Epithelial cell of prostate (primary cell): ENCODE measurements at places on chromosomes 4 and X.

DNA sequence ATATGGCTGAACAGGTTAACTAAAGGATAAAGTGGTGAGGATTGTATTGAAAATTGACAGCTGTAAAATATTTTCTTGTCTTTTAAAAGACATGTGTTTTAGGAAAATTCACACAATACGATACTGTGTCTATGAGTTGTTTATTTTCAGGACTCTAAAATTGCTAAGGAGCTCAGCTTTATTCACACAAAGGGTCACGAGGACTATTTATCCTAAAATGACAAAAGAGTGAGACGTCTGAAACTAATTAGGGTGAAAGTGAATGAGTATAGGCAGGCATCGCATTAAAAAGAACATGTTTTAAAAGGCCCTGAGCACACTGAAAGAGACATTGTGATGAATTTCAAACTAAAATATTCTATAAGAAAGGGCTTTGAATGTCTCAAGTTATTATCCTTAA lies 304.7 kb downstream of the SH2D1A start:
- DNase-seq, result no peak

DNA sequence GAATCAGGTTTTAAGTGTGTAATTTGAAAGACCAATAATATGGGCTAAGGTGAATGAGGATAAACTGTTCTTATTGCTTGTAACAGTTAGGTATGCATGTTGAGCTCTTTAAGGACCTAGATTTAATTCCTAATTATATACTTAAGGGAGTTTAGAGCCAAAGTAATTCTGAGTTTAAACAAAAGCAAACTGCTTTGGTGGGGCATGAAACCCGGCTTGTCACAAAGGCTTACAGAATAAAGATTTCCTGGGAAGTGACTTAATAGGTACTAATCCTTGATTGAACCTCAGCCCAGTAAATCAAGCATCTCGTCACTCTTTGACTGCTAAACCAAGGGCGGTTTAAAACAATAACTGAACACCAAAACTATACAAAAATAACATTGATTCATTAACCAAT lies 1324.2 kb downstream of the RPA4 start:
- DNase-seq, result no peak

DNA sequence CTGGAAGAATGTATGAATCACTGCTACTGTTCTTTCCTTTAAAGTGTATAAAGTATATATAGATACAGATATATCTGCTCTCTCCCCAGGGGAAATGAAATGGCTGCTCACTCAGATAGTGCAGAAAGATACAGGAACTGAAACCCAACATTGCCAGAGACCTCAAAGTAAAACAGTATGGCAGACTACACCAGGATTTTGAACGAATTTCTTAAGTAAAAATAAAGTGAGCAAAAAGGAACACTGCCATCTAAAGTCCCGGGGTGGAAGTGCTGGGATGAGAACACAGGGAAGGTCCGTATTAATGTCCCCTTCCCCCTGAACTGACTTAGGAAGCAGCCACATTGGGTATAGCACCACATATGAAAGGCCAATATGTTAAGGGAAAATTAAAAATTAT lies 93.4 kb downstream of the TMA16 start:
- DNase-seq, result no peak

DNA sequence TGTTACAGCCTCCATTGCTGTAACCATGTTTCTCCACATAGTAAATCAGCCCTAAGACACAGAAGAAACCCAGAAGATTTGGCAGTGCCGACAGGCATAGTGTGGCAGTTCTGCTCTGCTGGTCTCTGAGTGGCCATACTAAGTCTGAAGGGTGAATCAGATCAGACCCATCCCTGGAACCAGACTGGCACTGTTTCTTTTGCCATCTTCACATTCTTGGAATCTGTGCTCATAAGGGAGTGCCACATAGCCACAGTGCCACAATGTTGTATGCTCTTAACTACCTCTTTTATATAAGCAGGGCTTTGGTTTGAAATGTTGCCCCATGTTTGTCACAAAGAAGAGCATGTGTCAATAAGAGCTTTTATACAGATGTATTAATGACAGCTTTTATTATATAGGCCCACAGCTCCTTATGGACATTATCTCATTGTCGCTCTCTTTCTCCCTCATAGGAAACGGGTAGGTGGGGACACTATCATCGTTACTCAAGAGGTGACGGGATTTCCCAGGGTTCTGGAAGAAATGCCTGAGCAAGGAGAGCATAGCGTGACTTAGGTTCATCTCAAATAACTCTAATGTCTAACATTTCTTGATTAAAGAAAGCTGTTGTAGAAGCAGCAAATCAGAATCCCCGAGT lies 128.2 kb downstream of the CBR4 start:
- DNase-seq, result no peak

DNA sequence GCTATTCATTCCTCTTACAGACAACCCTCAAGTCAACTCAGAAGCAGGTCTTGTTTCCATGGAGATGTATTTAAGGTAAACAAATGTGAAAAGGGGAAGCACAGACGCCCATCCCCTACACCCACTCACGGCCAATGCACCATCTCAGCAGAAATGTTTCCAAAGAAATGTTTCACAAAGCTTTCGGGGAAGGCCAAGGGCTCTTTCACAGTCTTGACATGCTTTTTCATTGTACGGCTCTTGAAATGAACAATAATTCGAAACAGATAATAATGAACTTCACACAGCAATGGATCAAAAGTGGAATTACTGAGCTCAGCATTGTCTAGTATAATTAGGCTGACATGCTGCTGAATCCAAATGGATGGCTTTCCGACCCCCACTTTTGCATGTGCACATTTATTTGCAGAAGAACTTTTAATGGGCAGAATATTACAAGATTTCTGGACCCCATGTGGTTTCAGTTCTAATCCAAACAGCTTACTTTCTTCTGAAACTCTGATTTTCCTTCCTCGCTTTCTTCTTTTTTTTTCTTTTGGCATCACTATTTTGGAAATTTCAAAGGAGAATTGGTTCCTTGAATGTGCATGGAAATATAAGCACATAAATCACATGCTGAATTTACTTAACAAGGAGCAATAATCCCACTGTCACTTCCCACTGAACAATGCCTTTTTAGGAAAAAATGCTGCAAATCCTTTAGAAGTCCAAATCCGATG lies 160.9 kb downstream of the SMIM20 start:
- DNase-seq, result no peak

DNA sequence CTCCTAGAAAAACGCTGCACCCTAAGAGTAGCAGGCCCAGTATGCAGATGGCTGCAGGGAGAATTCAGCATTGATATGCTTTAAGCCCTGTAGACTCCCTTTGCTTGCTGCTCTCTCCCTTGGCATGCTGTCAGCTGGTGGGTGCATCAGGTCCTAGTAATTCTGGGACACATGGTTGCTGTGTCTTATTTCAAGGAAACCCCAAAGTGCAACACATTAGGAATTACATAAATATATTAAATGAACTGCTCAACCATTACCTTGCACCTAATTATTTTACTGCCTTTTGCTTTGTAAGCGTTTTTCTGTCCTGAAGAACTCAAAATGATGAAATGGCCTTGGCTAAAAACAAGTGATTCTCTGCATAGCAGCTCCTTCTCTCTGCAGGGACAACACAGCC lies 516.3 kb downstream of the ZIC3 start:
- DNase-seq, result no peak

- DNase-seq, result no peak
Observed at GRCh38 chr4:168724243-168724642, 227.4 kb downstream of the PALLD start.

- no peak for DNase-seq
Observed at GRCh38 chrX:100663642-100664041, 19.6 kb downstream of the SRPX2 start.

GRCh38 chr4:137310593-137311490 lies 221.5 kb downstream of the PCDH18 start:
- no peak for DNase-seq

DNA sequence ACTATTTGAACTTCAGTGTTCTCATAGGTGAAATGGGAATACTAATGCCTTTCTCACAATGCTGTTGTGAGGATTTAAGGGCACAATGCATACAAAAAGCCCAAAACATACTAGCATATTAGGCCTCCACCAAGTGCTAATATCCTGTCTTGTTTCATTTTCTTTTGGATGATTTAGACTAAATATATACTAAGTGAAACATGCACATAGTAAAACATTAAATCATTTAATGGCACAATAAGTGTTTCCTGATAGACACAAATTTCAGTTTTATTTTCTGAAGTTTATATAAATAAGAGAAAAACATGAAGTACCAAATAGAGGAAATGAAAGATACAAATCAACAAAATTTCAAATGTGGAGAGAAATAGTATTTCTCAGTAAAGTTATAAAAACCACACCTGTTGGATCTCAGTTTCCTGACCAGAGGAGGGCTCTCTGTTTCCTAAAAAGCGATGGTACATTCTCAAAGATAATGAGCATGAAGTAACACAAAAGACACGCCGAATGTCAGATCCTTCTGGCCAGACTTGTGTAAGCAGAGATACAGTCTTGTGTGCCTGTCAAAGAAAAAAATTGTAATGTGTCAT lies 25.1 kb downstream of the DDX60 start:
- no peak for DNase-seq
